ENCODE measurements at places on chromosomes 12 and 14.

- DNase-seq: peak; percentile 72
Measured at GRCh38 chr12:5428332-5429221, 3.3 kb upstream of the NTF3 start.

DNA sequence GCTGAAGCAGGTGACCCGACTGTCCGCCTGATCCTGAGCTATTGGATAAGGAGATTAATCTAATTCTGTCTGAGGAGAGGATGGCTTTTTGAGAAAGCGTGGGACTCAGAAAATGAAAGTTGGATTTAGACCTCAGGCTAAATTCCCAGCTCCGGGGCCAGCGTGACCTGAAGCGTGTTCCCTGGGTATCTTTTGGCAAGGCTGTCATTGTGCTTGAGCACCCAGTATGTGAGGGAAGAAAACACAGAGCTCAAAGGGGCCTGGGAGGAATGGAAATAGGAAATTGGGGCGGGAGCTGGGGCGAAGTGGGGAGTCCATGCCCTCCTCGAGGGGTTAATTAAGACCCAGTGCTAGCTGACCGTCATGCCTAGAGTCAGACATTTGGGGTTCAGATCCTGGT, 17.5 kb upstream of the CCDC63 start:
- DNase-seq: no peak

GRCh38 chr12:15253990-15254389, 32.8 kb upstream of the RERG start:
- no peak for DNase-seq

GRCh38 chr14:52013984-52014600, 24.7 kb downstream of the RTRAF start:
- peak; percentile 20 for DNase-seq

DNA sequence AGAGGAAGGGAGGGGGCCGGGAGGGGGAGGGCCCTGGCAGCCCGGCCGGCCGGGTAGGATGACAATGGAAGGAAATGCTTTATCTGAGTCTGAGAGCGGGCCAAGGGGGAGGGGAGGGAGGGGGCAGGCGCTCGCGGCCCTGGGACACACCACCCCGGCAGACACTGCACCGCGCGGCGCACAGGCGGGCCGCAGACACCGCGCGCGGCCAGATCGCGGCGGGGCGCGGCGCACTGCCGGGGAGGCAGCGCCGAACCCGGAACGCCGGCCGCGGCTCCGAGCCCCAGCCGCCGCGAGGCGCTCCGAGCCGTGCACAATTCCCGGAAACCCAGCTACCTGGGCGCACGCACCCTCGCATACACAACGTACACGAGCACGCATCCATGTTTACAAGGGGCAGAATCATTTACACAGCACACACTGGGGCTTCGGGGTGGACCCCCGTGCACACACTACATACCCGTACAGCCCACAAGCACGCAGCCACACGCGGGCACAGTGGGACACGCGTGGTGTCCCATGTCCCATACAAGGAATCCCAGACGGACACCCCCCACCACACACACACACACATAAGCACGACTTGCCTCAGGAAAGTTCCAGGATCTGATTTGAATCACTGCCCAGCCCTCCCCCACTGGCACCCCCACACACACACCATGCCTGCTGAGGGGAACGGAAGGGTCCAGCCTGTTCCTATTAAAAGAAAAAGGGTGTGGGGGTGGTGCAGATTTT, at the start of gene HDAC7:
Gene HDAC7 (minus strand): TSS at position 8 of the 735 bp plus-strand sequence. CDS start 118 bp downstream, outside the sequence.
- DNase-seq: peak; percentile 96

- DNase-seq: no peak
Measured at GRCh38 chr12:47938594-47938993, 24.8 kb upstream of the TMEM106C start.

GRCh38 chr12:88391556-88391955, 188.7 kb downstream of the KITLG start:
- DNase-seq: no peak

Data from HuH-7 (cell line).